ENCODE measurements at places on chromosomes 2 and 18. TPM values are rescaled to one million over a fixed set of nuclear protein-coding genes. Genes with fewer than 3 reads are reported as not detected.
A peak's percentile ranks its signal among the peaks of the same experiment; 100 is the strongest.

FAM110C gene
- 21.1 TPM for total RNA-seq

SULT1C2 gene
- total RNA-seq: 2.1 TPM

MYCN gene
- not detected for total RNA-seq

DSC2 gene
- total RNA-seq: 13.9 TPM

DNA sequence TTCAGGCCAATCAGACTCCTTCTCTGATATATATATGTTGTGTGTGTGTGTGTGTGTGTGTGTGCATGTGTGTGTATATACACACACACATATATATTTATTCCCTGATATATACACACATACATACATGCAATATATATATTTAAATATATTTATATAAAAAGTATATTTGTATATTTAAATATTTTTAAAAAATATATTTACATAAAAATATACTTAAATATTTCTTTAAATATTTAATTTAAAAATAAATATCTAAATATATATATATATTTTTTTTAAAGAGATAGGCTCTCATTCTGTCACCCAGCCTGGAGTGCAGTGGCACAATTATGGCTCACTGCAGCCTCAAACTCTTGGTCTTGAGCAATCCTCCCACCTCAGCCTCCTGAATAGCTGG, 281.3 kb downstream of the DYSF start:
- no peak for DNase-seq
- H3K27me3 ChIP-seq: no peaks in the 10 kb centered on the region
- H3K36me3 ChIP-seq: no peaks in the 10 kb centered on the region
- no peak overlapping the region for H3K4me3 ChIP-seq
- H3K4me1 ChIP-seq: no peaks in the 10 kb centered on the region

GRCh38 chr2:180583441-180584140, 396.8 kb upstream of the UBE2E3 start:
- DNase-seq: no peak
- no peak overlapping the region for H3K27ac ChIP-seq
- no peaks in the 10 kb centered on the region for H3K36me3 ChIP-seq
- H3K4me1 ChIP-seq: no peaks in the 10 kb centered on the region
- no peaks in the 10 kb centered on the region for H3K27me3 ChIP-seq

DNA sequence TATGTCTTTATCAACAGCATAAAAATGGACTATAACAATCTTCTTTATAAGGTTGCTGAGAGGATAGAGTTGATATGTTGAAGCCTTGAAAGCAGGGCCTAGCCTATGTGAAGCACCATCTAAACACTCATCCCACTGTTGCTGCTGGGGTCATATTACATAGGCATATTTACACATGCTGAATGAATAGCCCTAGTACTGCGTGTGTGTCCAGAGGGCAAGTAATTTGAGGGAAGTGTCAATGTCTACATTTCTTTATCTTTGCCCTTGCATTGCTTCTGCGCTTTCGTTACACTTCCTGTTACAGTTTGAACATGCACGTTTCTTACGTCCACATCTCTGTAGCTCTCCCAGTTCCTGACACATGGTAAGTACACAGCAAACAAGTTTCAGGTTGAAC, 280.3 kb upstream of the ATP5MC3 start:
- no peaks in the 10 kb centered on the region for H3K36me3 ChIP-seq
- no peak overlapping the region for H3K27ac ChIP-seq
- H3K27me3 ChIP-seq: peaks cover 27% of the 10 kb centered on the region
- DNase-seq: no peak

DNA sequence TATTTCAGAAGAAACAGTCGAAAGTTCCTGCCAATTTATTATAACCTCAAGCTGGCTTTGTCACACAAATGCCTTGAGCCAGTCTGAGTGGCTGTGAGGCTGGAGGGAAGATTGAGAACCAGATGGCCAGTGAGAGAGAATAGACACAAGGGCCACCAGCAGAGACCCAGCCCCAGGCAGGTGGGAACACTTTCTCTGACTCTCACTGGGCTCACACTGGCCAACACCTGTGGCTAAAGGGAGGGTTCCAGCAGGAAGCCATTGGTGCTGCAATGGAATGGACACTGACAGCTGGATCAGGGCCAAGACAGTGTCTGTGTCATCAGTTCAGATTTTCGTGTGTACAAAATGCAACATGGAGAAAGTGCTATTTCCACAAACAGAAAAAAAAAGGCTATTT, 29.9 kb downstream of the LOXHD1 start:
- H3K27me3 ChIP-seq: peaks cover 57% of the 10 kb centered on the region
- no peak overlapping the region for H3K27ac ChIP-seq

GRCh38 chr2:129799036-129799958, 180.2 kb upstream of the RAB6C start:
- H3K27me3 ChIP-seq: peaks cover 74% of the 10 kb centered on the region
- no peaks in the 10 kb centered on the region for H3K36me3 ChIP-seq
- H3K4me3 ChIP-seq: no peak overlapping the region
- no peak overlapping the region for H3K27ac ChIP-seq
- no peaks in the 10 kb centered on the region for H3K4me1 ChIP-seq
- DNase-seq: no peak

GRCh38 chr2:96251721-96252292, 14.0 kb downstream of the TMEM127 start:
- DNase-seq: peak; percentile 80
- no peak overlapping the region for H3K27ac ChIP-seq
- H3K4me3 ChIP-seq: no peak overlapping the region
- no peaks in the 10 kb centered on the region for H3K4me1 ChIP-seq
- H3K36me3 ChIP-seq: peaks cover 10% of the 10 kb centered on the region

- H3K4me3 ChIP-seq: no peak overlapping the region
- H3K4me1 ChIP-seq: no peaks in the 10 kb centered on the region
- no peak overlapping the region for H3K27ac ChIP-seq
- peaks cover 66% of the 10 kb centered on the region for H3K27me3 ChIP-seq
- DNase-seq: no peak
- no peaks in the 10 kb centered on the region for H3K36me3 ChIP-seq
These were observed 20.7 kb downstream of the FBXO15 start for GRCh38 chr18:74126684-74127655.

DNA sequence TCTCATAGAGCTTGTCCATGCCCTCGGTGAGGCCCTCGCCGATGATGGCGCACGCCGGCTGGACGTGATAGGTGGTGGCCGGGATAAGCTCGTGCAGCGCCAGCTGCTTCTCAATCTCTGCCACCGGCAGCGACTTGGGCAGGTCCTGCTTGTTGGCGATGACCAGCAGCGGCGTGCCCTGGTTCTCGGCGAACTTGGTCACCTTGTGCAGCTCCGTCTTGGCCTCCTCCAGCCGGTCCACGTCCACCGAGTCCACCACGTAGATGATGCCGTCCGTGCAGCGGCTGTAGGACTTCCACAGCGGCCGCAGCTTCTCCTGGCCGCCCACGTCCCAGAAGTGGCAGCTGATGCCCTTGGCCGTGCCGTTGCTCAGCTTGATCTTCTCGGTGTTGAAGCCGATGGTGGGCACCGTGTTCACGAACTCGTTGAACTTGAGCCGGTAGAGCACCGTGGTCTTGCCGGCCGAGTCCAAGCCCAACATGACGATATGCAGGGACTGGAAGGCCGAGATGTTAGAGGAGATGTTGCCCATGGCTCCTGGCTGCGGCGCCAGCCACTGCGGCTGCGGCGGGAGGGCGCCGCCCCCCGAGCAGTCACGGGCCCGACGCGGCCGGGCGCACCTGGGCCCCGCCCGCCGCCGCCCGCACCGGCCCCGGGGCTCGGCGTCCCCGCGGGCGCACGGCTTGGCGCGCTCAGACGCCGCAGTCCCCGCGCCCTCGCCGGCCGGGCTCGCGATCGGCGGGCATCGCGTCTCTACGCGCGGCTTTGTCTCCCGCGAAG, 636 bp downstream of the ARL4C start:
- peak overlapping the region; percentile 91 for H3K4me3 ChIP-seq
- peaks cover 26% of the 10 kb centered on the region for H3K4me1 ChIP-seq
- H3K36me3 ChIP-seq: peaks cover 23% of the 10 kb centered on the region
- no peaks in the 10 kb centered on the region for H3K27me3 ChIP-seq
- peak; percentile 68 for DNase-seq
- H3K27ac ChIP-seq: peak overlapping the region; percentile 48

Measured in PC-9 (cell line).